ENCODE measurements at places on chromosomes 6 and 20.

DNA sequence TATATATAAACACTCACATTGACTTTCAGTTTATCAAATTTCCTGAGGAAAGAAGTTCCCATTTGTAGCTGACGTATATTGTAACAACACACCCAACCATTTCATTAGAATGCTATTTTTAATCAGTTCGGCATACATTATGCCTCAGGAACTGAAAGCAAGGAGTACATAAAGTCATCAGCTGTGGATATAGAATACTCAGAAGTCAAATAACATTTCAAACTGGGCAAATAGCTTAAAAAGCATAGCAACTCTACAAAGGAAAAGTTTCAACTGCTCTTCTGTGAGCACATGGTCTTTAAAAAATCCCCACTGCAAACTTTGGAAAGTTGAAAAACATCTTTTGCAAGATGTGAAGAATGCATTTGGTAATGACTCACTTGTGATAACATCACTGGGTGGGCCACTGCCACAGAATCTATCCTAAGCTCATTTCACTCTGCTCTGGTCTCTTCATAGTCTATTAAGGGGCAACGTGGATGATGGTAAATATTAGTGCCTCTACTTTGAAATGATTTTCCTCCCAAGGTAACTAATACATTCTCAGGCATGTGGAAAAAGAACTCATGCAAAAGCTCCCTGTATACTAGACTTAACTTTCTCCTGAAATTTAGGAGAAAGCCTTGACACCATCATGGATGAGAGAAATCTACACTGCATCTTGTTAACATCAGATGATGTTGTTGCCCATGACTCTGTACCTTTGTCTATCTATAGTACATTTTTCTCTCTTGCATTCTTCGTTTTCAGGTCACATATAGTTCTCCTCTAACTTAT lies 49.2 kb downstream of the FYN start:
- DNase-seq: no peak

DNA sequence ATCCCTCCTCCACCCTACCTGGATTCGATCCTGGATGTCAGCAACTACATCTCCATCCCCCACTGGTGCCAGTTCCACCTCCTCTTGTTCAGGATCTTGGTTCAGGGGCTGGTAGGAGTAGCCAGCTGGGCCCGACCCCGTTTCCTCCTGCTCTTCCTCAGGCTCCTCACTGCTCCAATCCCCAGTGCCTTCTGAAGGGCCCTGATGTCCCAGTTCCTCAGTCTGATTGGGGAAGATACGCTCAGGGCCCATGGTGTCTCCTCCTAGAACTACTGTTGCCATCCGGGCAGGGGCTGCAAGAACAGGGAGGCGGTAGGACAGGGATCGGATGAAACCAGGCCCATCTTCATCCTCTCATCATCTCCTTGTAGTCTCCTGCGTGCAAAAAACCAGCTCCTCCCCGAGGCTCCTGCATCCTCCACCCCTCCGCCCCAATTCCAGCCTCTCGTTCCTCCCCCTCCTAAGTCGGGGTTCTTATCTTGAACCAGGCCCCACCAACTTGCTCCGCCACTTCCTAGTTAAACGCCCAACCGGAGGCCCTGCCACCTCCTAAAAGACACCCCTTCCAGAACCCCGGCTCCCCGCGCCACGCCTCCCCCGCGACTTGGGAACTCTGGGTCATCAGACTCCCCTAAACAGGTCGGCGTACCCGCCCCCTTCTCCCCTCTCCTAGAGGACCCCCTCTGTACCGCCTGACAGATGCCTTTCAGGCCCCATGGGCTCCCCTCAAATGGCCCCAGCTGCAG lies 476 bp downstream of the MEA1 start:
- no peak for DNase-seq

- no peak for DNase-seq
Observed at GRCh38 chr20:38222923-38223742, 37.4 kb downstream of the KIAA1755 start.

GRCh38 chr6:90368601-90369000 lies 72.0 kb upstream of the BACH2 start:
- no peak for DNase-seq

DNA sequence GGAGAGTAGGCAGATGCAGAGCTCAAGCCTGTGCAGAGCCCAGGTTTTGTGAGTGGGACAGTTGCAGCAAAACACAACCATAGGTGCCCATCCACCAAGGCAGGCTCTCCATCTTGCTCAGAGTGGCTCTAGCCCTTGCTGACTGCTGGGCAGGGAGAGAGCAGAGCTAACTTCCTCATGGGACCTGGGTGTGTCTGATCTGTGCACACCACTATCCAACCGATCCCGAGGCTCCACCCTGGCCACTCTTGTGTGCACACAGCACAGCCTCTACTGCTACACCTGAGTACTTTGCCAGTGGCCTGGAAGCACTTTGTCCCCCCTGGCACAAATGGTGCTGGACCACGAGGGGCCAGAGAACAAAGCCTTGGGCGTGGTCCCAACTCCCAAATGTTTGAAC lies 7.9 kb upstream of the DEFB125 start:
- DNase-seq: no peak

DNA sequence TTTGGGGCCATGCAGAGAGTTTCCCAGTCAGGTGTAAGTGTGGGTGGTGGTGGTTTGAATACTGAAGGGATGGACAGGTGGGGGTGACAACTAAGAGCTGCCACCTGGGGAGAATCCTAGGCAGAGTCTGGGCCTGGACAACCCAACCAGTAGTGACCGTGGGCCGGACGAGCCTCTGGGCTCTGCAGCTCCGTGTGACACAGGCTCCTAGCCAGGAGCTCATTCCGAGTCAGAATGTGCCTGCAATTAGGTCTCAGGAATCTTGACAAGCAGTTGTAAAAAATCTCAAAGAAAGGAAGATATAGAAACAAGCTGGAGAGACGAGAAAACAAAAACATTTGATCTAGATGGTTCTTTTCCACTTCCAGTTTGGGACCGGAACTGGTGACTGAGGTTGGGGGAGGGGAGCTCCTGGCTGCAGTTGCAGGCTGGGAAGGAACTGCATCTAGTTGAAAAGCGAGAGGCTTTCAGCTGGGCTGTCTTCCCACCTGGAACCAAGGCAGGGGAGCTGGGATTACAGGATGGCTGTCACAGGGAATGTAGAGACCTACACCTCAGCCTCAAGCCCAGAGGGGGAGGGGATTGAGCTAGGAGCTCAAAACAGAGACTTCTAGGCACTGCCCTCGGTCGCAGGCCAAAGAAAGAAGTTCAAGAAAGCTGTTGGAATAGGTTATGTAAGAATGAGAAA lies 156.9 kb downstream of the PAX1 start:
- DNase-seq: no peak

DNA sequence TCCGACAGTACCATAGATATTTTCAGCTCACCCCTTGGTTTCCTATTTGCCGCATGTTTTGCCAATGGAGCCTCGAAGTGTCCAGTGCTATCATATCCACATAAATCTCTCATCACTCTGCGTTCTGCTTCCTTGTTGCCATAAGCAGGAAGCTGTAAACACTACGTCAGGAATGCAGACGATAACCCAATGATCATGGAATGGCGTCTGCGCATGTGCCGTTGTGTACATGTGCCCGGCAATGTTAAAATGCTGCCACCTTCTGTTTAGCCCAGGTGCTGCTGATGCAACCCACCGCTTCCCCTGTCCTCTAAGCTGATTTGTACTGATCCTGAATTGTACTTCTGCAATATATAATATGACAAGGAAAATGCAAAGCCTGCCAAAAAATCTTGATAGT lies 607.5 kb downstream of the HDGFL1 start:
- DNase-seq: no peak

DNA sequence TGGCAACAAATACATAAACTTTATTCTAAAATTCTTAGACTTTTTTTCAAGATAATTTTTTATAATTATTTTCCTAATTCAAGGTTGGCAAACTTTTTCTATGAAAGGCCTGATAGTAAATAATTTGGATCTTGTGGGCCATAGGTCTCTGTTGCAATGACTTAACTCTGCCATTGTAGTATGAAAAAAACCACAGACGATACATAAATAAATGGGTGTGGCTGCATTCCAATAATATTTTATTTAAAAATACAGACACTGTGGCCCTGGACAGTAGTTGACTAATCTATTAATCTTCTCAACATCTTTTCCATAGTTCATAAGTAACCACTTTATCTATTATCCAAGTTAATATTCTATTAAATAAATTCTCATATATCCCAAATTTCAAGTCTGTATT lies 281.1 kb downstream of the SYNE1 start:
- no peak for DNase-seq

DNA sequence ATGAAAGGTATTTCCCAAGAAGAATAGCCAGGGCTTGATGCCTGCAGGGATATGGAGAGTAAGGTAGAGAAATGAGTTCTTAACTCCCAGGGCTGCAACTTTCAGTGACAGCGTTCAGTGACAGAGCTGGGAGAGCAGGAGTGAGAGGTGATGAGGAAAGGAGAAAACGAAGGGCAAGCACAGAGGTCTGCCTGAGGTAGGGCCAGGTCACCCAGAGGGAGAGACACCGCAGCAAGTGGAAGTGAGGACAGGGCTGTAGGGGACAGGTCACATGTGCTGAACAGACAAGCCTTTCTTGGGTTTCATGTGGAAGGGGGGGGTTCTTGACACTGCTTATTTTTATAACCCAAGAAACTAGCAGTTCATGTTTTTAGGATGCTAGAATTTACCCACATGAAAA lies 72.5 kb downstream of the PREP start:
- no peak for DNase-seq

DNA sequence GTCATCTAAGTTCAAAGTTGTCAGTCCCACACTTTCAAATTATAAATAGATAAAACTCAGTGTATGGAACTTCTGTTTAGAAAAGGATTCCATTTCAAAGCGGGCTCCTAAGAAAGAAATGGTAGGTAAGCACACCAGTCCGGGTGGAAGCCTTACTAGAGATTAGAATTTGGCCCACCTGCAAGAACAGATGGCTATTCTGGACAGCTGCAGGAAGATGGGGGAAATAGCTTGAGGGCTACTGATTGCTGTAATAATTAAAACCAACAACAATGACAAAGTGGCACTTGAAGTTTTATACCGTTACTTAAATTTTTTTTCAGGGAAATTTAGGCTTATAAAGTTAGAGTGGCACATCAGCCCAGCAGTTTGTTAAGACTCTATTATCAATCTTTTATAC lies 83.3 kb downstream of the HIVEP2 start:
- no peak for DNase-seq

DNA sequence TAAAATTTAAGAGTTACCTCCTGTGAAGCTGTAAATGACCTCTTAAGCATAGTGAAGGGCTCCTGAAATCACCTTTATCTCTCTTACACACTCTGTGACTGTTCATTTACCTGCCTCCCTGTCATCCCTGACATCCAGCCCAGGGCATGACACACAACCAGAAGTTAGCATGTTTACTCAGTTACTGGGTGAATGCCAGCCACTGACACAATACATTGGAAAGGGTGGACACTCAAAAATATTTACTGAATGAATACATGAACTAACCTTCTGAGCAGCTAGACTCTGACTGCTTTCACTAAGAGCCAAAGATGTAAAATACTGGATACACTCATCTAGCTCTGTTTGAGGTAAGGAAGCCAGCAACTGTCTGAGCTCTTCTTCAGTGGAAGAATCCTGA lies 25.3 kb downstream of the SERAC1 start:
- no peak for DNase-seq

- no peak for DNase-seq
Observed at GRCh38 chr6:149929422-149929821, 6.5 kb upstream of the RAET1G start.

DNA sequence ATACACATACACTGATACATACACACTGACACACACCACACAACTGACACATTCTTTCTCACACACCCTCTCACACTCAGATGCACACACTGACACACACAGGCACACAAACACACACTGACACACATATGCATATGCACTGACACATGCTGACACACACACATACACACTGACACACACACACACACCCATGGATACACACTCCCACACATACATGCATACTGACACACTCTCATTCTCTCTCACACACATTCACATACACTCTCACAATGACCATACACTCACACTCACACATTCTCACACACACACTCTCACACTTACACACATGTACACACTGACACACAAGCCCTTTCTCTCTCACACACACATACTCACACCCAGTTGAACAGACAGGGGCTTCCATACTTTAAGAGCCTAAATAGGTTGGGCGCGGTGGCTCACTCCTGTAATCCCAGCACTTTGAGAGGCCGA lies 236.4 kb downstream of the LRFN2 start:
- DNase-seq: no peak

DNA sequence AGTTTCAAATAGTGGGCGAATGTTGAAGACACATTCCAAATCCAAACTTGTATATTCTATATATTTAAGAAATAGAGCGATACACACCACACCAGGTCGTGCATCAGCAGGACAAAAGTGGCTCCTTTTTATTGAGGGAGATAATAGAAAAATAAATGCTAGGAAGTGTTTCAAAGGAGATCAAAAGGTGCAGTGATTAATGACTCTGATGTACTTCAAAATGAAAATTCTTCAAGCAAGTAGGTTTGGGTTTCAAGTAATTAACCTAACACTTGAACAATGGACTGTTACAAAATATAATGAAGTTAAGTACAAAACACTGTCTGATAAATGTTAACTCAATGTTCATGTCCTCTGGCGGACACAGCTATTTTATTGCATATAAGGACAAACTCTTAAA lies 185.9 kb downstream of the BTBD9 start:
- no peak for DNase-seq

DNA sequence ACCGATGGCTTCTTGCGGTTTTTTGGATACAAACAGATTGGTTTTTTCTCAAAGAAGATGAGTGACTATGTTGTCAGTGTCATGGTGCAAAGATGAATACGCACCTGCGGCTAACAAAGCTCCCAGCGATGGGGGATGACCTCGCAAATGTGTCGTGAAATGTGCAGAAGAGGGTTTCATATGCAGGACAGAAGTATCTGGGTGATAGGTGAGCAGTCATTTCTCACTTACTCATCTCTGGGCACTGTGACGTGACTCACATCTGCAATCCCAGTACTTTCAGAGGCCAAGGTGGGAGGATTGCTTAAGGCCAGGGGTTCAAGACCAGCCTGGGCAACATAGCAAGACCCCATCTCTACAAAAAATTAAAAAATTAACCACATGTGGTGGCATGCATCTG lies 216.3 kb downstream of the ERMARD start:
- no peak for DNase-seq

GRCh38 chr6:79694623-79695343 lies 63.7 kb downstream of the SH3BGRL2 start:
- no peak for DNase-seq

DNA sequence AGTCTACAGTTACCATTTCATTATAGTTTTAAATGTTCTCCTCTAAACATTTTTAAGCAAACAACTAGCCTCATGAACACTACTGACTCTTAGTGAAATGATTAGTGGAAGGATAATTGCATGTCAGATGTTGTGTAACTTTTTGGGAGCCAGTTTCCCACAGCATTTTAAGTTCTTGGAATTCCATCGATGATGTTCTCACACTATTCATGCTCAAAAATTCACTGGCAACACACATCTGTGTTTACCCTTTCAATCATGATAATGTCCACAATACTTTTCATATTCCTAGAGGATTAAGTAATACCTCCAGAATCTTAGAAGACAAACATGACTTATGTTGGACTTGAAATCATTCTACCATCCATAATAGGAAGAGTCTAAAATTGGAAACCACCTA lies 678.1 kb upstream of the ID4 start:
- no peak for DNase-seq
